ENCODE measurements at places on chromosomes 4 and X. TPM values are rescaled to one million over a fixed set of nuclear protein-coding genes. Genes with fewer than 3 reads are reported as not detected.

RHOXF2B gene
- polyA plus RNA-seq = 0.14 TPM

NPY2R gene
- not detected for polyA plus RNA-seq

MED28 gene
- polyA plus RNA-seq = 68.2 TPM

NUDT11 gene
- 9.1 TPM for polyA plus RNA-seq

TCEANC gene
- 6.3 TPM for polyA plus RNA-seq

HSFX2 gene
- 0.44 TPM for polyA plus RNA-seq

DNA sequence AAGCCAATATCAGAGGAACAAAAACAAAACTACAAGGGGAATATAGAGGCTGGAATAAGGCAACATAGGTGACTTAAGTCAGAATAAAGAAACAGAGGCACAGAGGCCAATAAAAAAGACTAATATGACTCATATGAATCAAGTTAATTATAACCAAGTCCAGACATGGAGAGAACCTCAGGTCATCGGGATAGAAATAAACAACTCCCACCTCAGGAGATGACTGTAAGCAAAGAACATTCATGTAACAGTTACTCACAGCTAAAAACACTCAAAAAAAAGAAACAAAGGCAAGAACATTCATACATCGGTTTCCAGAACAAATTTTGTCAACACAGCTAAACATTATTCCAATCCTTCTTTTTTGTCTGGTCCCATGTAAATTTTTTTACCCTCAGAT lies 60.3 kb upstream of the RXFP1 start:
- DNase-seq = no peak

DNA sequence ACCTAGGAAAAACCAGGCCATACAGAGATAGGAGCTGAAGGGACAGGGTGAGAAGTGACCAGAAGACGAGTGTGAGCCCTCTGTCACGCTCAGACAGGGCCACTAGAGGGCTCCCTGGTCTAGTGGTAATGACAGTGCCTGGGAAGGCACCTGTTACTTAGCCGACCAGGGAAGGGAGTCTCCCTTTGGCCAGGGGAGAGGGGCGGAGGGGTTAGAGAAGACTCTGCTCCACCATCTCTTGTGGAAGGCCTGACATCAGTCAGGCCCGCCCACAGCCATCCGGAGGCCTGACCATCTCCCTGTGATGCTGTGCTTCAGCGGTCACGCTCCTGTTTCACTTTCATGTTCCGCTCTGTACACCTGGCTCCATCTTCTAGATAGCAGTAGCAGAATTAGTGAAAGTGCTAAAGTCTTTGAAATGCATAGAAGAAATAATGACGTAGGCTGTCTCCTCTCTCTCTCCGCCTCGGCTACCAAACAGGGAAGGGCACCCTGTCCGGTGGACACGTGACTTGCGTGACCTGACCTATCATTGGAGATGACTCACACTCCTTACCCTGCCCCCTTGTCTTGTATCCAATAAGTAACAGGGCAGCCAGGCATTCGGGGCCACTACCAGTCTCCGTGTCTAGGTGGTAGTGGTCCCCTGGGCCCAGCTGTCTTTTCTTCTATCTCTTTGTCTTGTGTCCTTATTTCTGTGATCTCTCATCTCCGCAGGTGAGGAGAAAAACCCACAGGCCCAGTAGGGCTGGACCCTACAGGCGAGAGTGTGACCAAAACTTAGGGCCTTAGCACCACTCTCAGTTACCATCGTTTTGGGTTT lies 26.7 kb downstream of the HTT-AS start:
- no peak for DNase-seq

- no peak for DNase-seq
Observed at GRCh38 chr4:122845066-122845465, 18.4 kb downstream of the FGF2 start.

DNA sequence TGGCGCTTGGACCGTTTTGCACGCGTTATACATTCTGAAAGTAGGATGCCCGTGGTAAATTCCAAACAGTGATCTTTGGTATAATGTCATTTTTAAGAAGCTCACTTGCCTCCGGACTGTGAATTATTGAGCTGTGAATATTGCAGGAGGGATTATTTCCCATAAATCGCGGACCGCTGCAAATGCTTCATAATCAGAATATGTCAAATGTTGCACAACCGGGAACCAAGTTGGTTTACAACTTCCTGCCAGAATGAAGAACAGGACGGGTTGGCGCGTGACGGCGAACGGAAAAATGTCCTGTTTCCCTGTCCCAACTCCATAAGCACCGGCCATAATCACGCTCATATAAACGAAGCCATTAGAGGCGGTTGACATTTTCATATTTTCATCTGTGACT lies 67.6 kb downstream of the SHOX start:
- no peak for DNase-seq

GRCh38 chr4:98642991-98643426 lies 15.4 kb downstream of the TSPAN5 start:
- DNase-seq = no peak

All from left lung (tissue), 14 donors.